Stimulated activated CD8-positive, alpha-beta memory T cell treated with anti-CD3 and anti-CD28 coated beads, Interleukin-4, amount 100 ng/mL, for 1 hour (primary cell): ENCODE measurements at places on chromosomes 3 and 15.

DNA sequence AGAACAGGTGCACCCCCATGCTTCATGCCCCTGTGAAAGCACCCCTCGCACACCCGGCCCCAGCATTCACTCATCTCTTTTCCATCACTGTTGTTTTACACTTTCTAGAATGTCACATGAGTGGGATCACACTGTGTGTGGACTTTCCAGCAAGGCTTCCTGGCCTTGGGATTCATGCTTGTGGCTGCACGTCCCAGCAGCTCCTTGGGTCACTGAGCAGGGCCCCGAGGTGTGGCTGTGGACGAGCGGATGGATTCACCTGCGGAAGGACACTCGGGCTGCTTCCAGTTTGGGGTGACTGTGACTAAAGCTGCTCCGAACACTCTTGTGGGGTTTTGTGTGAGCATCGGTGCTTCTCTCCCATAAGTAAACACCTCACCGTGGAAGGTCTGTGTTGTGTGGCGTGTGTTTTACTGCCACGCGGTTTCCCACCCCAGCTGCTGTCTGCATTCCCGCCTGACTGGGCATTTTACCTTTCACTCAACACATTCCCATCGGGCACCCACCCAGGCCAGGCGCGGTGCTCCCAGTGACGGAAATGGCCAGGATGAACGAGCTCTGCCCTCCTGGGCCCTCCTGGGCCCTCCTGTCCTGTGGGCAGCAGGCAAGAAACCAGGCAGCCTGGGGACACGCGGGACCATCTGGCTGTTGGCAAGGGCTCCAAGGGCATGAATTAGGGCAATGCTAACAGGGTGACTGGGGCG is 41.4 kb downstream of the DNAJB8 start:
- DNase-seq: no peak

DNA sequence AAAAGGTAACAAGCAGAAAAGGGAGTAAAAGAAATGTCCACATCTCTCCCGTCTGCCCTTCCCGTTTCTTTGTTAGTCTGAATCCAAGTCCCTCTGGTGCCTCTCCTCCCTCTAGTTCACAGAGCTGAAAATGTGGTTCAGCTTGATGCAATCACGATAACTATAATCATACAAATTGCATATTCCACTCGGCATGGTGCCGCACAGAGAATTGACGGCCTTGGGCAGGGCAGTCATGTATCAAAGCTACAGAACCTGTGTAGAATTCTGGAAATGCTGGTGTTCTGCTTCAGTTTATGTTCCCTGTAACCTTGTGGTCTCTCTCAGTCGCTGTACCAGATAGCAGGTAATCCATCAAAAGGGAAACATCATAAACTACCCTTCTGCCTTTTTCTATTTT is 562.9 kb upstream of the CBLB start:
- DNase-seq: no peak

GRCh38 chr3:62705721-62706120 is 169.5 kb downstream of the CADPS start:
- no peak for DNase-seq

DNA sequence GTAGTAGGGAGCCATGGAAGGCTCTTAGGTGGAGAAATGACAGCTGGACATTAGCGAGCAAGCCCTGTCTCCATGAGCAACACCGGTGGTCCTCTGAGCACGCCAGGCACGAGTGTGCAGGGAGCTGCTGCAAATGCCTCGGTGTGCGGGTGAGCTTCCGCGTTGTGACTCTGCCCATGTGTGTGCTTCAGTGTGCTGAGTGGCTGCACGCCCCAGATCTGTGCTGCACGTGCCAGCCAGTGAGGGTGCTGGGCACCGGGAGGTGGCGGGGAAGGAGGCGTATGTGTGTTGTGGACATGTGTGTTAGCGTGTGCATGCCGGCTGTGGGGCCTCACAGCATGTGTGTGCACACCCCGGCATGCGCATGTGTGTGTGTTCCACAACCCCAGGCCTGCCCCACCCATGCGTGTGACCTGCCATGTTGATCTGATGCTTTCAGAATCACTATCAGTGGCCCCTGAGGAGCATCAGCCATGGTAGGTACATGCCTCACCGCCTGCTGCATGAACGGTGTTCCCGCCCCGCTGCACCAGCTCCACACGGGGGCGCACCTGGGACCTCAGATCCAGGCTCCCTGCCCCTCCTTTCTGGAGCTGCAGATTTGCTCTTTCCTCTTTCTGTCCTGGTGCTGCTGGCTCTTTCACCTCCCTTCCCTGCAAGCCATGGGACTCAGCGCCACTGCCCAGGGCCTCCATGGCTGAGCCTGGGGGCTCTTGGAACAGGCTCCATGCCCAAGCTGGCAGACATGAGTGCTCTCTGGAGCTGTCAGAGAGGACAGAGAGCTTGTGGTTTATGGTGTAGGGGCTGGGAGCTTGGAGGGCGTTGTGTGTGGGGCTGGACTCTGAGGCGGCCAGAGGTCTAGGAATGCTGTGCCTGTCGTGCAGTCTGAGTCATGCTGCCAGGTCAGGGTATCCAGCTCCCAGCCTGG is 169.4 kb downstream of the TBC1D2B start:
- DNase-seq: no peak

GRCh38 chr3:171175741-171176234 is 149.3 kb upstream of the SLC2A2 start:
- no peak for DNase-seq

DNA sequence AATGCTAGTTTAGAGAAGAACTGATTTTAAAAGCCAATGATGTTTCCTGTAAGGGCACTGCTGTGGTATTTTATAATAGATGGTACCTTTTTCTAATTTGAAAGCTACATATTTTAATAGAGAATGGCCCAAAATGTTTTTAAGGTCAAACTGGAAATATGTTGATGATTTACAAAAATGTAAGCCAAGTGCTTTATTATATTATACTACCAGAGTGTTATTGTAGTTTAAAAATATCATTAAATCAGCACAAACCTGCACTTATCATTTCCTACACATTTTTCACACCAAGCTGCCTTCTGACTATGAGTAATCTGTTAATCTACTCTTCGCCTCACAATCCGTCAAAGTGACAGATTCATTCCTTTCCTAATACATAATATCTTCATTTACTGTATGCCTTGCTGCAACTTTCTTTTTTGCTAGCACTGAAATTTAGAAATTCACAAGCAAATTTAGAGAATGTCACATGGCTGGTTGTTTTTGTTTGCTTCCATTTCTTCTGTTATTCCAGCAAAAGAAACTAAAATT is 126.4 kb upstream of the FAM3D start:
- no peak for DNase-seq

DNA sequence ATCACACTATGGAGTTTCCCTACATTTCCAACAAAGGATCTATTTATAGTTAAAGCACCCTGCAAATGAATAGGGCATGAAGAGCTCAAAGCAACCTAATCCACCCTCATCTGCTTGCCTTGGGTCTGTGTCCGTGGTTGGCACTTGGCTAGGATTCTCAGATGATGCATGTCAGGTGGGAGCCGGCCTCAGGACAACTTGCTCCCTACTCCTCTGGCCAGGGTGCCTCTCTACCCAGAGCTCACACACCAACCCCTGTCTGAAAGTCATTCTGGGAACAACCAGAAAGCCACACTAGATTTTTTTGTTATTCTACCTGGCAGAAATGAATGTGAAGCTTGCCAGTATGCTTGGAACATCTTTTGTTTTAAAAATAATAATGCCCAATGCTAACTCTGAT is 13.2 kb downstream of the ARHGEF3 start:
- DNase-seq: no peak

DNA sequence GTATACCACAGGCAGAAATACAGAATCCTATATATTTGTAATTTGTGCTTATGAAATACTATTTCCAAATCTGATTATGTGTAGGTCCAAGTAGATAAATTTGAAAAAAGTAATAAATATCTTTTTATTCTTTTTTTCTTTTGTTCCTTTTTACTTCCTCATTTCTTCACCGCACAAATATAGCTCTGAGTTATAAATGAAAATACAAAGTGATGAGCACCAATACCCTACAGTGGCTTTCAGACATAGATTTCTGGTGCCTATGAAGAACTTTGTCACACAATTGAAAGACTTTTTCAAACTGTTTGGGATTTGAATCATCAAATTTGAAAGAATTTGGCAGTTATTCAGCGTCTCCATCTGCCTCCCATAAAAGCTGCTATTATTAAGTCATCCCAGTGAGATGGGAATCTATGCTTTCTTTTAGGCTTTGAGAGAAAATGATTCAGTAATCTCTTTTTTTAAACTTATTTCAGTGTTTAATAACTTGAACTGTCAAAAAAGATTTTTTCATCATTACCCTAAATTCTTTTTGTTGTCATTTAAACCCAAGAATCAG is 363.6 kb upstream of the GOLIM4 start:
- no peak for DNase-seq

GRCh38 chr3:45776611-45777010 is 19.7 kb downstream of the SLC6A20 start:
- DNase-seq: no peak

- no peak for DNase-seq
Measured at GRCh38 chr3:194098081-194098842, 37.7 kb upstream of the HES1 start.

- DNase-seq: no peak
Measured at GRCh38 chr3:116318370-116318769, 126.9 kb downstream of the LSAMP start.

DNA sequence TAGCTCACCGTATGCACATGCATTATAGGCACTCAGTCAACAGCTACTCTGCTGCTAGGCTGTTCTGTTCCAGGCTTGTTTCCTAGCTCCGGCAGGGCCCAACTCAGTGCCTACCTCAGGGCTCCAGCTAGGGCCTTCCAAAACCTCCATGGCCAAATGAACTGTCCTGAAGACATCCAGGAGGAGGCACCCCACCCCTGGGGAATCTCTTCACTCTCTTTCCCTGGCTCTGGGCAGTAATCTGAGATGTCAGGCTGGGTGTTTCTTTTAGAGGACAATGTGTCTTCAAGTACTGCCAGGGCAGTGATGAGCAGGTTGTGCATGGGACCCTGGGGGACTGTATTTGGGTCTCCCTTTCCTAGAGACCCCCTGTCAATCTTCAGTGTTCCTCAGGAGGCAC is 38.3 kb upstream of the TPM1 start:
- DNase-seq: no peak
